ENCODE measurements at places on chromosomes 7 and 10.

DNA sequence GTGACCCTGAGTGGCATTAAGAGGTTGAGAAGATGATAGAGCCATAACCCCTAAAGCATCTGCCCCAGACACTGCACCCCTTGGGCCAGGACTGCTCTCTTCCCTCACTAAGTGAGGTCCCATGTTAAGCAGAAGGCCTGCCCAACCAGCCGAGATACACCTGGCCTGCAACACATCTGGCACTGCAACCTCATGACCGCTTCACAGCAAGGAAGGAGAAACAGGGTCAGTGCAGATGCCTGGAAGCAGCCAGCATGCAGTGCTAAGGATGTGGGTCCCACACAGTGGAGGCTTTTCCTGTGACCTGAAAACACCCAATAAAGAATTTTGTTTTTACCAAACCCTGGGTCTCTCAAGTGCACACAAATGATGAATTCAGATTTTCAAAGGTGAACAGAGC is 7.4 kb downstream of the NOD1 start:
- DNase-seq = no peak

DNA sequence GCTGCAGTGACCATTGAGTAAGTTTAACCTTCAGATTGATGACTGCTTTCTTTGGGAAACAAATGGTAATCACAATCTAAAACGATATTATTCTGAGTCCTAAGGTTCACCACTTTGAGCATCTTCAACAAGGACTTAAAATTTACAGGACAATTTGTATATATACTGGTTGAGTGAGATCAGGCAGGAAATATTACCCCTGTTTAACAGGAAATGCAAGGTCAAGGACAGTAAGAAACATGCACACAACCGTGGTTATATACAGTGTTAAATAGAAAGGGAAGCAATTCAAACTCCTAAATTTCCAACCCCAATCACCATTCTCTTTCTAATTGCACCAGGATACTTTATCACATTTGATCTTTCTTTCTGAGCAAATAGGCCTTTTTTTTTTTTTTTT is 96.1 kb downstream of the ZNF277 start:
- DNase-seq = no peak

- no peak for DNase-seq
Observed at GRCh38 chr10:33084453-33084852, 126.4 kb upstream of the ITGB1 start.

DNA sequence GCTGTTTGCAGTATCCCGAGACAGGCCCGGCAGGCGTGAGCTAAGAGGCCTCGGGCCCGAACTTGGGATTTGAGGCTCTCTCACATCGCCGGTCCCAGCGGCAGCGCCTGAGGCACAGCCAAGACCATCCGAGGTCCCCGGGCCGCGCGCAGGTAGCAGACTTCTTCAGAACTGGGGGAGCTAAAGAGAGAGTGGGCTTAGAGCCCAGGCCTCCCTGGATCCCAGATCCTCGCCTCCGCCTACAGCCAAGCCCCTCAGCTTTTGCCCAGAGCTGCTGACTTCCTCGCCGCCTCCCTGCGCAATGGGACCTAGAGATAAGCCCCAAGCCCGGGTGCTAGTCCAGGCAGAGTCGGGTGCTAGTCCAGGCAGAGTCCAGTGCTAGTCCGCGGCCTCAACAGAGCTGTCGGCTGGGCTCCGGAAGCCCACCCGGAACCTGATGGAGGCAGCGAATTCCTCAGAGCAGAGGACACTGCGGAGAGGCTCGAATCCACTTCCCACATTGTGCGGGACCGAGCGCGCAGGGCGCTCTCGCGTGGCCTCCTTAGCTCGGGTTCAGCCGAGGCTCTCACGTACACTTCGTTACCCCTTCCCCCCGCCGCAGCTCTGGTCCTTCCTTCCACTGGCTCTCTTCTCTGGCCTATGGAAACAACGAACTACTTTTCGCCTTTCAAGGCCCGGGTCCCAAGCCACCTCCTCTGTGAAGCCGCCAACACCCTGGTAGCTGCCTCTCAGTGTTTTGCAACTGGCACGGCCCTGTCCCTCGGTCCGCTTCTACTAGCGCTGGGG is 5.8 kb downstream of the LBX1 start:
- no peak for DNase-seq

DNA sequence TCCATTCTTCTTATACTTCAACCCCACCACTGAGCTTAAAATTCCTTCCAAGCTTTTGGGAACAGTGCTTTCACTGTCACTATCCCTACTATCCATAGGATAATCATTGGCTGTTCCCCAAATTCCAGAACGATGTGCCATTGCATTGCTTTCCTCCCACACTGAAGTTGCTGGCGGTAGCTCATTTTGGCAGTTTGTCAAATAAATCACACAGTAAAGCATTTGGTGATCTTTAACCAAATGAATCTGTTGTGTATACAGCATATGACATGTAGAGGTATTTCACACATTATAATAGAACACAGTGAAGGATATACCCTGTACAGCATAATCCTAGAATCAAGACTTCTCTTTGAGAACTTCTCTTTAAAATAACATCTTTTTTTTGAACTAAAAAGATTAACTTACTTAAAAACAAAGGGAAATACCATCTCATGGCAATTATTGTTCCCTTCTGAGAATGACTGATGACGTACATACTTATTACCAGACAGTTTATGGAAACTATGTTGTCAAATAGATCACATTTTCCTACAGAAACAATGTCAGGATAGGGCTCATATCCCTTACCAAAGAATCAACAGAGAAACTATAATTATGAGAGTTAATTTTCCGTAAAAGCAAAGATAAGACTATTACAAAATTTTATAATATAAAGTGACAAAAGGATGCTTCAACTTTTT is 93.6 kb downstream of the CTNNA3 start:
- no peak for DNase-seq

DNA sequence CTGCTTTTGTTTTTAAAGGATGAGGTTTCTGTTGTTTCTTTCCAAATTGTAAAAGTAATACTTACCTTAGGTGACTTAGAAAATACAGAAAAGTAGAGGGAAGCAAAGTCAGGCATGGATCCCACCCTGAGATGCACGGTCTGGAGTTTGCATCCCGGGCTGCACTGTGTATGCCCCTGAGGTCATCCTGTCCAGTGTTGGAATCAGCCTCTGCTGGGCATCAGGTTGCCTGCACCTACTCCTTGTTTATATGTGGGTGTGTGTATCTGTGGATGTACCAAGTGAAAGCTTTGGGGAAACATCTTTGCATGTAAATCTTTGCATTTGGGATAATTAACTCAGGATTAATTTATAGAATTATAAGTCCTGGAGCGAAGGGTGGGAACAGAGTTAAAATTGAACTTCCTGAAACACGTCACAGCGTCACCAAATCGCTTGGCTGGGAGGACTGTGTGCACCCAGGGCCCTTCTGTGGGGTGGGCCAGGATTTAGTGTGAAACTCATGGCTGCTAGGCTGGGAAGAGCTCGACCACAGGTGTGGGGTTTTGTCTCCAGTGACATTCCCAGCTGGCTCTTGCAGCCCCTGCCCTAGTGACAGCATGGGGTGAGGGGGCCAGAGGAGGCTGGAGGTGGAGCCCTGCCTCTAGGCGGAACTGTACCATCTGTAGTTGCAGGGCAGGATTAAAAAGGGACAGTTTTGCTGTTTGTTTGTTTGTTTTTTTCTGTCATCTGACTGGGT is 27.9 kb downstream of the GTF2IRD1 start:
- no peak for DNase-seq

- no peak for DNase-seq
Observed at GRCh38 chr10:75281974-75282373, 46.2 kb upstream of the COMTD1 start.

DNA sequence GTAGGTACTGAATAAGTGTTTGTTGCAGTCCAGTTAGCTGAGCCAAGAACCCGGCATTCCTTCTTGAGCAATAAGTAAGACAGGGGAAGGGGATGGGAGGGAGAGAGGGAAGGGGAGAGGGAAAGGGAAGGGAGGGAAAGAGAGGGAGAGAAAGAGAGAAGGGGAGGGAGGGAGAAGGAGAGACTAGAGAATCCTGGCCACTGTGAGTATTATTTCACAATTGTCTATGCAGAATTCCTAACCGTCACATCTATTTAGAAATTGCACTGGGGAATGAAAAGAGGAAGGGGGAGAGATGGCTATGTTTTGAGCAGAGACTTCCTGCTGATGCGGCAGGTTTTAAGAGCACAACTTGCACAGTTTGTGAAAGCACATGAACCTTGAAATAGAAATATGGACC is 251.4 kb upstream of the ZMIZ1 start:
- no peak for DNase-seq

DNA sequence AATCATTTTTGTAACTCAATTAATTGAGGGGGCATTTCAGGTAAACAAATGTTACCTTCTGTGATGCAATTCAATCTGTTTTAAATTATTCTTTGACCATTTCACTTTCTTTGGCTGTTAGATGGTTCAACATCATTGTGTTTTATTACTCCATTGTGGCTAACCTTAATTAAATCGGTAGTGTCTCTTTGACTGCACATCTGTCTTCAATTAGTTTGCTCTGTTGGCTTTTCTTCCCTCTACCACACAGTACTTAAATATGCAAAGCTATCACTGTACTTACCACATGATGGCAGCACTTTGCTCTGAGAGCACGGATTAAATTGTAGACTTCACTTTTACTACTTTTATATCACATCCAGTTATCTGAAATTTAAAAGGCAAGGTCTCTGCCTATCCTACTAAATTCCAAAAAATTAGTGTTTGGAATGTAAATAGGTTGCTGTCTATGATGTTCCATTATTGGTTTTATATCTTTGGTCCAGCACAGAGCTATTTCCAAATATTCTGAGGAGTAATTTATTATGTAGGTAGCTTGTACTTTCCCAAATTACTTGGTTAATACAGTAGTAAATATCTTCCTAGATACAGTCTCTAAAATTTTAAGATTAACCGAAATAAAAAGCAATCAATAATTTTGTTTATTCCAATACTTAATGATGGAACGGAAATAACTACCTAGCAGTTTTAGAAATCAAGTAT is 352.0 kb downstream of the PCLO start:
- no peak for DNase-seq

GRCh38 chr7:2819954-2820397 is 24.1 kb downstream of the GNA12 start:
- no peak for DNase-seq

- no peak for DNase-seq
Observed at GRCh38 chr7:141649865-141650634, 51.9 kb downstream of the DENND11 start.
